Esophagus squamous epithelium (tissue), 5 donors: ENCODE measurements at places on chromosomes 2 and 18.
A peak's percentile ranks its signal among the peaks of the same experiment; 100 is the strongest.

DNA sequence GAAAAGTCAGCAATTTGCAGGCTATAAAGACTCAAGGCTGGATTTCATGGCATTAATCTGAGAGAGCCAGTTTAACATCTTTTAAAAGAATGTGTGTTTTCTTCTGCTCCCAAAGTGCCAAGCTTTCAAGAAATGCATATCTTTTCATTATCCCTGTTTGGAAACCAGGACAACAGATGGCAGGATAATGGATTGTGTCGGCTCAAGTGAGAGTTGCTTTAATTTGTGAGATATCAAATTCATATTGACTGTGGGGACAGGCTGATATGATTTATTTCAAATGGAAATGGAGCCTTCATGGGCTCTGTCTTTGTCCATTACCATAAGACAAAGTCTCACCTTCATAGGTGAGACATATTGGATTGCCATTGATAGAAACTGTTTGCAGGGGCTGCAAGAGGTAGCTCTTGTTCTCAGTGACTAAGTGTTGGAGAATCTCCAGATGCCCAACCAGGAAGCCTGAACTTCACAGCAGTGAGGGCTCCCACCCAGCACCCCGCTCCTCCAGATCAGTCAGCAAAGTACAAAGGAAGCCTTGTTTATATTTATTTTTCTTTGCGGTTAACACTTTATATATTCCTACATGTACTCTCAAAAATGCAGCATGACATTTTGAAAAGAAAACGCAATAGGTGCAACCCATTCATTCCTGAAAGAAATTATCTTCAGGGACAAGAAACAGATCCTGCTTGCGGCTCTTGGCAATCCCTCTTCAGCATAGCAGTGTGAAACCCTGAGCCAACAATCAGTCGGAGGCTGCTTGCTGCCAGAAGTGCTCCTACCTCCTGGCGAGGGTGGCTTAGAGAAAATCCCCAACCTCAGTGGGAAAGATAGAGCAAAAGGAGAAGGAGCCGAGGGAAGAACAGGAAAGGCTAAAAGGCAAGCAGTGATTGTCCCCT is 65.8 kb upstream of the ATL2 start:
- no peaks in the 10 kb centered on the region for H3K27me3 ChIP-seq
- no peak for DNase-seq
- no peaks in the 10 kb centered on the region for H3K36me3 ChIP-seq
- H3K4me3 ChIP-seq = no peak overlapping the region

DNA sequence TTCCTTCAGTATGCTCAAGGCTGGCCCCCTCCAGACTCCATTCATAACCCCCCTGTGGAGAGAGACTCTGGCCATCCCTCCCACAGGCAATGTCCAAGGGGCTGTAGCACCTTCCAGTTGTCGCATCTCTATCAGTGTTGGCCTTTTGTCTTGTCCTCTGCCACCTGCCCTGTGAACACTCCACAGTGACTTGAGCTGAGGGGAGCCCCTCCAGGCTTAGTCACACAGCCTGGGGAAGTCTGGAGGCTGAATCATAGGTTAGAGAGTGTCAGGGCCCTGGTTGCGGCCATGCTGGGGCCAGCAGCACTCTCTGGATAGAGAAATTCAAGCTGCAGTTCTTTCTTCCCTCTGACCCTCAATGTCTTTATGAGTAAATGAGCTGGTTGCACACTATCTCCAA is 64.7 kb downstream of the GYPC start:
- no peak overlapping the region for H3K4me3 ChIP-seq
- H3K4me1 ChIP-seq = no peaks in the 10 kb centered on the region
- H3K36me3 ChIP-seq = no peaks in the 10 kb centered on the region
- no peak overlapping the region for H3K27ac ChIP-seq
- DNase-seq = no peak

DNA sequence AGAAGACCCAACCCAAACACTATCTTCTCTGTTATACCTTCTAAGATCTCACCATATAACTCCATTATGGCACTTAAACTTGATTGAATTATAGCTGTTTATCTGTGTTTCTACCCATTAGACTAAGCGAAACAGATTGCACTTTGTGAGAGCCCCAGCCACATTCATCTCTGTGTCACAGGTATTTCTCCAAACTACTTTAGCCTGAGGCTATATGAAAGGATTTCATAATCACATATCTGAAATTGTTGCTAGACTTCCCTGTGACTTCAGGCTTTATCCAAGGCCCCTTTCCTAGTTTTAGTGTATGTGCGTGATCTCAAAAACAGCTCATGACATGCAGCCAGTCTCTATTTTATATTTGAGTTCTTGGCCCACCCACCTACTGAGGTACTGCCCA is 745.0 kb upstream of the ACVR2A start:
- H3K36me3 ChIP-seq = no peaks in the 10 kb centered on the region
- H3K27ac ChIP-seq = no peak overlapping the region
- H3K4me3 ChIP-seq = no peak overlapping the region
- no peaks in the 10 kb centered on the region for H3K4me1 ChIP-seq

GRCh38 chr18:2223849-2224248 is 347.5 kb downstream of the METTL4 start:
- DNase-seq = no peak
- H3K27ac ChIP-seq = no peak overlapping the region
- H3K27me3 ChIP-seq = no peaks in the 10 kb centered on the region
- H3K36me3 ChIP-seq = no peaks in the 10 kb centered on the region
- H3K4me3 ChIP-seq = peak overlapping the region; percentile 23

DNA sequence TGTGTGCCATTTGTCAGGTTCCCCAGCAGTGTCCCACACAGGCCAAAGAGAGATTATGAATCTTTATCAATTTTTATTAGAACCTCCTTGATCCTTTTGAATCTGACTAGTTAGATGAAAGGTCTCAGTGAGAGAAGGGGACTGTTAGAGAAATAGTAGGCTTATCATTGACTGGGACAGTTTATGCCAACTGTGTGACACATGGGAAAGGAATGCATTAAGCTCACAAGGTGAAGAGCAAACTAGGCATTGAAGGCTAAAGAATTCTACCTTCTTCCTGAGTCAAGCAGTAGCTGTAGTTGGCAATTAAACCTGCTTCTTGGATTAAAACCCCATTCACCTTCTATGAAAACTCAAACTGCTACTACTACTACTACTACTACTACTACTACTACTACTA is 389.6 kb upstream of the CDH19 start:
- no peak overlapping the region for H3K4me3 ChIP-seq
- H3K4me1 ChIP-seq = no peaks in the 10 kb centered on the region
- no peak overlapping the region for H3K27ac ChIP-seq
- no peaks in the 10 kb centered on the region for H3K27me3 ChIP-seq

DNA sequence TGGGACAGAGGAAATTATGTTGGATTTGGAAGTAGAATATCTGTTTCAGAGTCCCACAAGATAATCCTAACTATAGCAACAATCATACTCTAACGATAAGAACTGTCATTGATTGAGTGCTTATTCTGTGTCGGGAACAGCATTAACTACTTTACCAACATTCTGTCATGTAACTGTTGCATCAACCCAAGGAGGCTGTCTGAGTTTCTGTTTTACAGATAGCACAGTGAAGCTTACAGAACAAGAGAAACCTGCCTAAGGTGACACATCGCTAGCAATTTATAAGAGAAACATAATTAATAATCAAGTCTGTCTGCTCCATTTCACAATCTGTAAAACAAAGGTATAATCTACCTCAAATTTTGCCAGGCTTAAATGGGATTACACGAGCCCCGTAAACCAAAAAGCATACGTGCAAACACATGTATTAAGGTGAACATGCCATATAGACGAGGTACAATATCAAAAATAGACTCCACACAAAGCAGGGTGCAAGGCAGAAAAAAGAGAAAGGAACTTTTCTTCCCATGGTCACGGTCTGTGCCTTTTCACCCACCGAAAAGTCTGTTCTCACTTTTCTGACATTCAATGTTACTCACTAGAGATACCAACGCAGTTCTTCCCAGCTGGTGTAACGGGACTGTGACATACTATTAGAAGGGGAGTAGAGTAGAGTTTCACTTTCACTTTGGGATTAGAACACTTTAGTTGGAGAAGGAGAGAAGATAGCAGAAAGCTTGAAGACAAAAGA is 37.2 kb upstream of the SLC8A1 start:
- peak overlapping the region; percentile 43 for H3K4me3 ChIP-seq
- DNase-seq = no peak
- H3K27ac ChIP-seq = peak overlapping the region; percentile 20
- H3K27me3 ChIP-seq = no peaks in the 10 kb centered on the region
- H3K4me1 ChIP-seq = peaks cover 16% of the 10 kb centered on the region
